ENCODE measurements at places on chromosomes 13 and 19.

GRCh38 chr13:73304442-73304841 is 245.6 kb downstream of the KLF5 start:
- no peak for DNase-seq

GRCh38 chr13:26487781-26488180 is 69.7 kb upstream of the WASF3 start:
- no peak for DNase-seq

DNA sequence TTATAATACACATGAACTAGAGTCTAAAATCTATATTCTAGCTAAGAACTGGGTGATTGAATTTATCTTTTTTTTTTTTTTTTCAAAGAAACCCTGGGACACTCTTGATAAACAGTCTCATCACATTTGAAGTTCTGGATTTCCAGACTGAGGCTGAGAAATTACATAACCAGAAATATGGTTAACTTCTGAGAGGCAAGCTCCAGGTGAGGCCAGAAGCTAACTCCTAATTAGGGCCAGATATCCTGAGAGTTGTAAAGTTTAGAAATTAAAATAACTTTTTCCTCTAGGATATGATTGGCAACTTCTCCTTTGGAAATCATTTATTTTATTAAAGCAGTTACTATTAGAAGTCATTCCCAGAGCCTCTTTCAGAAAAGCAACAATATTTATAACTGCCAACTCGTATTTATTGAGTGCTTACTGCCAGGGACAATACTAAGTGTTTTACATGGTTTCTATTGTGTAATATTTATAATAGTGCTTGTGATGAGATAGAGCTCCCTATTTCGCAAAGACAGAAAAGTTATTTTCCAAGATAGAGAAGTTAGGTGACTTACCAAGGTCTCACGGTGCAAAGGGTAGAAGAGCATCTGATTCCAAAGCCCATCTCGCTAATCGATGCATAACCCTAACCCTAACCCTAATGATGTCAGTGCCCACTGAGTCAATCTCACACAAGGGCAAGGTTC is 187.7 kb downstream of the DCT start:
- DNase-seq, result no peak

DNA sequence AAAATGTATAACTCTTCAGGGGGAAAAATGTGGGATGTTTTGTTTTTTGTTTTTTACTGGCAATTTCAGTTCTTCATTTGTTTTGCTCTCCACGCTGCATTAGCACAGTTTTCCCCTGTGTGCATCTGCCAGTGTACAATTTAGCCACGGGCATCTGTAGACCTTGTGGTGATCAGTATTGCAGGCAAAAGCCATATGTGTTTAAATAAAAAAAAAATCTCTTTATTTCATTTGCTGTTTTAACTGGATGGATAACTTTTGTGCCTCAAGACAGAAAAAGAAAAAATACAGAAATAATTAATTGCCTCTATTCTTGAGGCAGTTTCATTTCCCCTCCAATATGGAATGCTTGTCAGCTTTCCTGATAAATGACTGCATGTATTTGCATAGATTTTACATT is 7.9 kb upstream of the MAB21L1 start:
- no peak for DNase-seq

GRCh38 chr19:1000591-1001537 is 645 bp downstream of the GRIN3B start:
- no peak for DNase-seq

- DNase-seq, result no peak
Measured at GRCh38 chr13:105048677-105049076, 1486.8 kb downstream of the EFNB2 start.

DNA sequence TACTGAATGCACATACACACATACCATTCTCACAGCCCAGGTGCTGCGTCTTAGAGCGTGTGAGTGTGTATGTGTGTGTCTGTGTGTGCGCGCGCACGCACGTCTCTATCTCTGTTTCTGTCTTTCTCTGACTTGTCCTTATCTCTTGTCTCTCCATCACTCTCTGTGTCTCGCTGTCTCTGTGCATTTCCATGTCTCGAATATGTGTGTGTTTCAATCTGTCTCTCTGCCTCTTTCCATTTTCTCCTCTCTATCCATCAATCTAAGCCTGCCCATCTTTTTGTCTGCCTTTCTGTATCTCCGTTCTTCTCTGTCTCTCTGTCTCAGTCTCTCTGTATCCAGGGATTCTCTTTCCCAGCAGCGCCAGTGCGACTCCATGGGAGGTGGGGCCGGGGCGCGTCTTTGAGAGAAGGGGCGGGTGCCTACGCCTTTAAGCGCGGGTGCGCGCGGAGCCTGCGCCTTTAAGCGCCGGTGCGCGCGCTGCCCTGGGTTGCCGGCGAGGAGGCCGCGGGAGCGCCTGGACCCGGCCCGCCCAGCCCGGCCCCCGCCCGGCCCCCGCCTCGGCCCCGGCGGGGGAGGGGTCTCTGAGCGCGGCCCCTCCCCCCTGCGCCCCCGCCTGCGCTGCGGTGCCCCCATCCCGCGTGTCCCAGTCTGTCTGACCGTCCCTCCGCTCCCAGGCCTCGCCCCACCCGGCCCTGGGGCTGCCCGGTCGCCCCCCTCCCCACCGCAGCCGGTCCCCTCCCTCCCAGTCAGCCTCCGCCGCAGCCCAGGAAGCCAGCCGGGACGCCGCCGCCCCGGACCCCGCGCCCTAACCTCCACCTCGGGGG is at the start of gene LRFN3:
Gene LRFN3, plus strand, starts transcription at position 464 of the 827 bp plus-strand sequence. CDS start 3,052 bp downstream, outside the sequence.
- DNase-seq, result no peak

GRCh38 chr13:47039106-47039505 is 142.3 kb upstream of the HTR2A start:
- DNase-seq, result no peak

DNA sequence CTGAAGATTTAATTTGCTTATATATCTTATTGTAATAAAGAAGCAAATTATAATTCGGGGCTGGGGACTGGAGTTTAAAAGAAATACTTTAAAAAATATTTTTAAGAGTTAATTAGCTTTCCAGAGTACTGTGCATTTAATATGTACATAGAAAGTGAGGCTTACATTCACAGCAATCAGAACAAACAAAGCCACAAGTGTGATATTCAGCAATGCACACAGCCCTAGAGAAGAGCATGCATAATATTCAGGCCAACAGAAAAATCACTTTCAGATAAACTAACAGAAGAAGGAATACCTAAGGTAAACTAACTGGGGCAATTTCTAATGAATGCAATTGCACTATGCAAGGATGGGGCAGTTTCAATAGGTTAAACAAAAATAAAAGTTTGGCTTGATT is 241.8 kb downstream of the GPC6 start:
- no peak for DNase-seq

- DNase-seq, result no peak
Measured at GRCh38 chr13:66014771-66015170, 1215.4 kb downstream of the PCDH9 start.

- no peak for DNase-seq
Measured at GRCh38 chr13:100478107-100478809, 110.3 kb downstream of the GGACT start.

DNA sequence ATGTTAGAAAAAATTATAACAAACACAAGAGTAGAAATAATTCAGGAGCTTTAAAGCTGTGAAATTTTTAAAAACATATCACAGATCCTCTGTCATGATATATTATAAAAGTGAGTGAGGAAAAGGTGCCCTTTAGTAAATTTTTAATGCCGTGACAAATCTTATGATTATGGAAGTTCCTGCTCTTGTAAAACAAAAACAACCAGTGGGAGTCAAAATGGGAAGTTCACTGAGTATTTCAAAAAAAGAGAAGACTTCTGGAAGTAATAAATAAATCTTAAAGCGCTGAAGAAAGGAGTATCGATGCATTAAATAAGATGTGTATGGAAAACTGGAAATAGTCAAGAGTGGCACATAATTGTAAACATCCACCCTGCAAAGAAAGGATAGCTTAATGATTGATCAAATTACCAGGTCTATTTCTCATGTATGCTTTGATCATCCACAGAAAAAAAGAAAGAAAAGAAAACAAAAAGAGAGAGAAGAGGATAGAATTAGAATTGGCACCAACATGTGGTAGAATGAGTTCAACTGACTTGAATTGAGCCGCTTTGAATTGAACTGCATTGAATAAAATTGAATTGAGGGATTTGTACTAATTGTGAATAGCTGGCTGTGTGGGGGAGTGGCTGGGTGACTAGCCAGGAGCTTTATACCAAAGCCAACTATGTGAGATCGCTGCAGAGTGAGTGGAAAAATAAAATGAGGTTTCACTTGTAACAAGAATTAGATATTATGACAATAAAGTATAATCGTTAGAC is 647.6 kb upstream of the SPRY2 start:
- no peak for DNase-seq

DNA sequence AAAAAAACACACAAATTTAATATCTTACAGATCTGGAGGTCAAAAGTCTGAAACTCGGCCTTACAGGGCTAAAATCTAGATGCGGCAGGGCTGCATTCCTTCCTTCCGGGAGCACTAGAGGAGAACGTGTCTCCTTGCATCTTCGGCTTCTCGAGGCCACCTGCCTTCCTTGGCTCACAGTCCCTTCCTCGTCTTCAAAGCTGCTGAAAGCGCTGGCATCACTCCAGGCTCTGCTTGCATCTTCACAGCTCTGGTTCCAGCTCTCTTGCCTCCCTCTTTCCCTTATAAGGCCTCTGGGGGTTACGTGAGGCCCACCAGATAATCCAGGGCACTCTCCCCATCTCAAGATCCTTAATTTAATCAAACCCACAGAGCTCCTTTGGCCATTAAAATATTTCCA is 10.5 kb downstream of the XRCC1 start:
- no peak for DNase-seq

DNA sequence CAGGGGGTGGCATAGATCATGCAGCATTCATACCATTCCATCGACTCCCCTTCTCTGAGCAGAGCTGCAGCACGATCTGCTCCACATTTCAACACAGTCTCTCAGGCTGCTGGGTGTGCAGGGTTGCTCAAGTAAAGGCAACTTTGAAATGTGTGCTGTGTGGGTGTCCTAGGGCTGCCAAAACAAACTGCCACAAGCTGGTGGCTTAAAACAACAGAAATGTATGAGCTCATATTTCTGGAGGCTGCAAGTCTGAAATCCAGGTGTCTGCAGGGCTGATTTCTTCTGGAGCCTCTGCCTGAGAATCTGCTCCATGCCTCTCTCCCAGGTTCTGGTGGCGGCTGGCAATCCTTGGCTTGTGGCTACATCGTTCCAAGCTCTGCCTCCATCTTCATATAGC is 63.7 kb upstream of the WDFY2 start:
- DNase-seq, result no peak

DNA sequence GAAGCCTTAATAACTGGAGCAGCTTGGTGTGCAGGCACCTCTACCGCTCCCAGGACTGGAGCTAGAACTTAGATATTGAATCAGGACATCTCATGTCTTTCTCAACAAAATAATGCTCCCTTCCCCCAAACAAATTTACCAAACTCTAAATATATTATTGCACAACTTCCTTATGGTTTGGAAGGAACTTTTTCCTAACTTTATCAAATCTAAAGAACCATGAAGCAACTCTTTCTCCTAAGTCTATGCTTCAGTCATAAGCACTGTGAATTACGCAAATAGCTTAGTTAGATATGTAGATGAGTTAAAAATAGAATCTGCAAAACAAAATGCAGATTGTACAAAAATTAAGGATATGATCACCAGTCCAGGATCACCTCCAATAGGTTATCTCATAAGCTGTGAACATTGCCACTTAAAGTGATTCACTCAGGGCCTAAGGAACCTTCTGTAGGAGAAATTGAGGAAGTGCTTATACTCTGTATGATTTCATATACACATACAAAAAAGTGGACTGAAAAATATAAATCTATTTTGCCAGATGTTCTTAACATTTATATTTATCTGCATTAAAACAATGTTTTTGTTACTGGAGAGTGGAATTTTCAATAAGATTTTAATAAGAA is 20.4 kb upstream of the MAB21L1 start:
- no peak for DNase-seq

DNA sequence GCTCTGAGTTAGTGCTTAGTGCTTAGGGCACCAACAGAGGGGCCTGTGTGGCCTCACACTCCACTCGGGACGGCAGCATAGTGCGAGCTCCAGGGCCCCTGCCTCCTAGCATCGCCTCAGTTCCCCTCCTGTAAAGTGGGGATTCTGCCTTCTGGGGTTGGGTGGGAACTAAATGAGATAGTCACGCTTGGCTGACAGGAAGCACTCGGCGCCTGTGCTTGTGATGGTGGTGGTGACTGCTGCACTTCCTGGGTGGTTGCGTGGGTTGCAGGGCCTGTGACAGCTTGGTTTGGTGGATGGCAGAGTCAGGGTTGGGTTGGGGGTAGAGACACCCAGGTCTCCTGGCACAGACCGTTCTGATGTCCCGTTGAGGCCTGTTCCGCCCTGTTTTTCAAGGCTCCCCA is 7.7 kb downstream of the PLEKHF1 start:
- peak; percentile 86 for DNase-seq

DNA sequence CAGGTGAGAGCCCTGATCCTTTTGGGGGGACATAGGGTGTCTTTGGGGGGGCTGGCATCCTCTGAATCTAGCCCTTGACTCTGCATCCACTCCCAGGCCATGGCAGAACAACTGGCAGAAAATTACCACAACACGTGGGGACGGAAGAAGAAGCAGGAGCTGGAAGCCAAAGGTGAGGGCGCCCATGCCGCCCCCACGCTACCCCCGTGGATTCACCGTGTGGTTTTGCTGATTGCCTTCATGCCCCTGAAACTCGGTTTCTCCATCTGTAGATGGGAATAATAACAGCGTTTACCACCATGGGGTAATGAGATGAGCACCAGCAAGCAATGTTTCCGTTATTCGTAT is 72.9 kb downstream of the RYR1 start:
- no peak for DNase-seq

- DNase-seq, result peak; percentile 69
Measured at GRCh38 chr19:18428787-18429674, 8.9 kb downstream of the ISYNA1 start.

DNA sequence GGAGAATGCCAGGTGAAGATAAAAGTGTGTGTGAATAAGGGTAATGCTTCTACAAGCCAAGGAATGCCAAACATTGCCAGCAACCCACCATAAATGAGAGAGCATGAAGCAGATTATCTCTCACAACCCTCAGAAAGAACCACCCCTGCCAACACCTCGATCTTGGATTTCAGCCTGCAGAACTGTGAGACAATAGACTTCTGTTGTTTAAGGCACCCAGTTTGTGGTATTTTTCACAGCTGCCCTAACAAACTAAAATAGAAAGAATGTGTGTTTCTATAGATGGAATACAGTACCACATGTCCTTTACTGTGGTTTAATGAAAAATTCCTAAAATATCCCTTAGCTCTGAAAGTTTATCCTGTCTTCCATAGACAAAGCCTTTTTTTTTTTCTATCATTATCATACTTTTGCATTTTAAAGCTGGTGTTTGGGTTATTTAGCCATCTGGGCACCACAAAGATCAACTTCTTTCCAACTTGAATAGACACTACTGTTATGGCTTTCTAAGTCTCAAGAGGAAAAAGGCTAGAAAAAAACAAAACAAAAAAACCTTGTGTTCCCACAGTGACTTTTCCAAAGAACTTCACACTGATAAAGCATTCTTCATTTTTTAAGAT is 505.6 kb downstream of the KCTD12 start:
- DNase-seq, result no peak

GRCh38 chr13:110201114-110201513 is 105.8 kb downstream of the COL4A1 start:
- DNase-seq, result no peak

DNA sequence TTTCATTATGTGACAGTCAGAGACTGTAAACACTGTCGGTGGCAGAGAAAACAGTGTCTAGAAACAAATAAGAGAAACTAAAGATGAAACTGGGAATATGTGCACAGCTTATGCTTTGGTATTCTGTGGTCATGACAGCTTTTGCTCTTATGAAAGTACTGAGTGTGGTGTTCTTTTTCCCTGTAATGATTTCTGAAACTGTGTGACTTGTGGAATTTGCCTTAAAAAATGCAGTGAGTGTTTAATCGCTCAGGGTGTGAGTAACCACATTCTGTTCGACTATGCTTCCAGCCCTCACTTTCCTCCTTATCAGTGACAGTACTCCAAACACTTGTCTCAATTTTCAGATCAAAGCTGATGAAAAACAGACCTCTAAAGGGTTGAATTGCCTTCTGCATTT is 66.9 kb upstream of the DIAPH3 start:
- DNase-seq, result no peak

Measured in activated CD8-positive, alpha-beta memory T cell treated with anti-CD3 and anti-CD28 coated beads for 4 hours (primary cell).